ENCODE measurements at places on chromosomes 11 and 22. TPM values are rescaled to one million over a fixed set of nuclear protein-coding genes. Genes with fewer than 3 reads are reported as not detected.

- DNase-seq = no peak
Measured at GRCh38 chr22:29255064-29255621, 12.6 kb downstream of the RHBDD3 start.

PNPLA3 gene
- 11.8 TPM for total RNA-seq

- no peak for DNase-seq
Measured at GRCh38 chr11:125132596-125132995, 21.2 kb upstream of the TMEM218 start.

GRCh38 chr11:49995565-49995964, 13.2 kb upstream of the OR4C12 start:
- DNase-seq = peak; percentile 96
